ENCODE measurements at places on chromosomes 5 and 9. TPM values are rescaled to one million over a fixed set of nuclear protein-coding genes. Genes with fewer than 3 reads are reported as not detected.

DNA sequence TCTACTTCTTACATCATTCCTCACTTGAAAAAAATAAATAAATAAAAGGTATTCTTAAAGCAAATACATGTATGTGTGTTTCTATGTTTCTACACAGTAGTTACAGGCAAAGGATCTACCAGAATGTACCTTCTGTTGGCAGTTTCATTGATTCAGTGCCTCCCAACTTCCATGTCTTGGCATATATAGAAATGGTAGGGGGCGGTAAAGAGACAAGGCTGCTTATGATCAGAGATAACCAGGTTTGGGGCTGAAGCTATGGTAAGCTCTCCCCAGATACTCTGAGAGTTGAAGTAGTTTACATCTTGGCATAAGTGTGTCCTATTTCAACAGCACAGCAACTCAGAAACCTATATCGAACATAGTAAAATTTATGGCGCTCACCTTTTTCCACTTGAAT lies 1075.4 kb upstream of the C9orf72 start:
- no peaks in the 10 kb centered on the region for H3K36me3 ChIP-seq
- no peak overlapping the region for H3K27ac ChIP-seq
- no peak overlapping the region for H3K4me3 ChIP-seq
- H3K4me1 ChIP-seq, result no peaks in the 10 kb centered on the region
- no peak for DNase-seq

- peaks cover 50% of the 10 kb centered on the region for H3K27me3 ChIP-seq
- no peak overlapping the region for H3K27ac ChIP-seq
Measured at GRCh38 chr5:141742144-141742543, 60.1 kb upstream of the ARAP3 start.

- no peak overlapping the region for H3K27ac ChIP-seq
- no peak for DNase-seq
- H3K4me1 ChIP-seq, result no peaks in the 10 kb centered on the region
- no peaks in the 10 kb centered on the region for H3K36me3 ChIP-seq
Measured at GRCh38 chr9:32828861-32829260, 45.5 kb downstream of the TMEM215 start.

- H3K4me1 ChIP-seq, result peaks cover 61% of the 10 kb centered on the region
- no peak overlapping the region for H3K27ac ChIP-seq
- no peak overlapping the region for H3K4me3 ChIP-seq
- H3K27me3 ChIP-seq, result no peaks in the 10 kb centered on the region
- H3K36me3 ChIP-seq, result peaks cover 24% of the 10 kb centered on the region
Measured at GRCh38 chr5:126430631-126431030, 7.4 kb downstream of the GRAMD2B start.

Gene ATOSB
- 17.0 TPM for total RNA-seq

GRCh38 chr5:154440540-154440939 lies 5.3 kb upstream of the SAP30L start:
- H3K27ac ChIP-seq, result no peak overlapping the region
- peak; percentile 24 for DNase-seq
- H3K4me1 ChIP-seq, result peaks cover 8% of the 10 kb centered on the region
- peaks cover 15% of the 10 kb centered on the region for H3K36me3 ChIP-seq

Gene GPR150
- total RNA-seq, result 0.92 TPM

Gene BTNL8
- total RNA-seq, result not detected

Gene DMRT3
- not detected for total RNA-seq

- H3K4me3 ChIP-seq, result no peak overlapping the region
- no peak overlapping the region for H3K27ac ChIP-seq
- DNase-seq, result no peak
- no peaks in the 10 kb centered on the region for H3K36me3 ChIP-seq
- no peaks in the 10 kb centered on the region for H3K4me1 ChIP-seq
- H3K27me3 ChIP-seq, result no peaks in the 10 kb centered on the region
Measured at GRCh38 chr5:11511878-11512277, 392.4 kb downstream of the CTNND2 start.

Gene ANKRD31
- under 0.01 TPM for total RNA-seq

Gene ZER1
- 114 TPM for total RNA-seq

Gene TMEM250
- 33.6 TPM for total RNA-seq

DNA sequence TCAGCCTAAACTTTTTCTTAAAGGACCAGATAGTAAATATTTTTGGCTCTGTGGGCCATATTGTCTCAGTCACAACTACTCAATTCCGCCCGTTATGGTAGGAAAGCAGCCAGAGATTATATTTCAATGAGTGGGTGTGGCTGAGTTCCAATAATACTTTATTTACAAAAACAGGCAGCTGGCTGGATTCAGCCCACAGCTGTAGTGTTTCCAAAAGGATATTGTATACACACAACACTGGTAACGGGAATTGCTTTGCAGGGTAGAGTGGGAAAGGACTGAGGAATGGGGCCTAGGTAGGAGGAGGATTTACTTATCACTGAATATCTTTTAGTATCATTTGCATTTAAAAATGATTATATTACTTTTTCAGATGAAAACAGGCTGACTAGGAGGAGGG lies 21.0 kb downstream of the GCNT4 start:
- no peak overlapping the region for H3K27ac ChIP-seq

- DNase-seq, result no peak
- H3K27ac ChIP-seq, result no peak overlapping the region
- H3K4me3 ChIP-seq, result no peak overlapping the region
Measured at GRCh38 chr9:134058716-134059115, 9.1 kb downstream of the BRD3 start.

- DNase-seq, result no peak
- no peaks in the 10 kb centered on the region for H3K36me3 ChIP-seq
- H3K4me1 ChIP-seq, result no peaks in the 10 kb centered on the region
- no peaks in the 10 kb centered on the region for H3K27me3 ChIP-seq
- H3K4me3 ChIP-seq, result no peak overlapping the region
- no peak overlapping the region for H3K27ac ChIP-seq
Measured at GRCh38 chr5:97657239-97657638, 474.2 kb upstream of the RIOK2 start.

Gene HMMR
- total RNA-seq, result 0.57 TPM

Gene NEUROG1
- total RNA-seq, result not detected

GRCh38 chr9:35277628-35278359 lies 116.0 kb downstream of the UNC13B start:
- H3K27me3 ChIP-seq, result no peaks in the 10 kb centered on the region
- H3K4me1 ChIP-seq, result peaks cover 8% of the 10 kb centered on the region
- no peak for DNase-seq

GRCh38 chr5:78280261-78280660 lies 14.2 kb downstream of the AP3B1 start:
- no peaks in the 10 kb centered on the region for H3K4me1 ChIP-seq
- no peak overlapping the region for H3K27ac ChIP-seq
- no peaks in the 10 kb centered on the region for H3K27me3 ChIP-seq
- no peak overlapping the region for H3K4me3 ChIP-seq
- no peak for DNase-seq
- H3K36me3 ChIP-seq, result no peaks in the 10 kb centered on the region

GRCh38 chr5:160960592-160960991 lies 108.6 kb upstream of the ATP10B start:
- no peak overlapping the region for H3K27ac ChIP-seq
- H3K4me1 ChIP-seq, result no peaks in the 10 kb centered on the region
- no peak for DNase-seq
- no peak overlapping the region for H3K4me3 ChIP-seq

- no peaks in the 10 kb centered on the region for H3K36me3 ChIP-seq
- no peaks in the 10 kb centered on the region for H3K27me3 ChIP-seq
- H3K4me1 ChIP-seq, result no peaks in the 10 kb centered on the region
- H3K4me3 ChIP-seq, result no peak overlapping the region
- no peak overlapping the region for H3K27ac ChIP-seq
Measured at GRCh38 chr5:154514331-154514730, 36.3 kb upstream of the HAND1 start.

Gene UNC5A
- total RNA-seq, result not detected

- no peak overlapping the region for H3K4me3 ChIP-seq
- H3K36me3 ChIP-seq, result no peaks in the 10 kb centered on the region
- H3K4me1 ChIP-seq, result no peaks in the 10 kb centered on the region
- no peak overlapping the region for H3K27ac ChIP-seq
- H3K27me3 ChIP-seq, result no peaks in the 10 kb centered on the region
Measured at GRCh38 chr9:2479056-2479565, 142.5 kb upstream of the VLDLR start.

GRCh38 chr5:127001621-127002296 lies 28.6 kb downstream of the MARCHF3 start:
- no peak for DNase-seq
- H3K27ac ChIP-seq, result no peak overlapping the region
- peaks cover 28% of the 10 kb centered on the region for H3K4me1 ChIP-seq
- no peaks in the 10 kb centered on the region for H3K36me3 ChIP-seq
- H3K27me3 ChIP-seq, result no peaks in the 10 kb centered on the region
- H3K4me3 ChIP-seq, result no peak overlapping the region

GRCh38 chr9:26181836-26182235 lies 503.6 kb upstream of the TUSC1 start:
- H3K27ac ChIP-seq, result no peak overlapping the region
- H3K36me3 ChIP-seq, result no peaks in the 10 kb centered on the region
- no peak overlapping the region for H3K4me3 ChIP-seq
- H3K27me3 ChIP-seq, result no peaks in the 10 kb centered on the region
- no peaks in the 10 kb centered on the region for H3K4me1 ChIP-seq
- DNase-seq, result no peak

- no peaks in the 10 kb centered on the region for H3K4me1 ChIP-seq
- H3K36me3 ChIP-seq, result peaks cover 11% of the 10 kb centered on the region
- H3K27me3 ChIP-seq, result no peaks in the 10 kb centered on the region
- H3K27ac ChIP-seq, result no peak overlapping the region
Measured at GRCh38 chr5:76733049-76733417, 17.1 kb downstream of the F2R start.

Gene CER1
- not detected for total RNA-seq

GRCh38 chr9:25003686-25004085 lies 458.0 kb upstream of the IZUMO3 start:
- DNase-seq, result no peak
- no peaks in the 10 kb centered on the region for H3K27me3 ChIP-seq
- no peak overlapping the region for H3K27ac ChIP-seq
- H3K4me3 ChIP-seq, result no peak overlapping the region
- H3K4me1 ChIP-seq, result no peaks in the 10 kb centered on the region
- H3K36me3 ChIP-seq, result no peaks in the 10 kb centered on the region

GRCh38 chr9:86846656-86847055 lies 100.7 kb downstream of the GAS1 start:
- H3K4me3 ChIP-seq, result no peak overlapping the region
- no peak overlapping the region for H3K27ac ChIP-seq
- DNase-seq, result no peak
- no peaks in the 10 kb centered on the region for H3K4me1 ChIP-seq

Gene SPATA31E1
- not detected for total RNA-seq

Gene C9orf152
- not detected for total RNA-seq

- no peak for DNase-seq
- no peaks in the 10 kb centered on the region for H3K4me1 ChIP-seq
- H3K4me3 ChIP-seq, result no peak overlapping the region
- H3K36me3 ChIP-seq, result no peaks in the 10 kb centered on the region
- H3K27me3 ChIP-seq, result no peaks in the 10 kb centered on the region
Measured at GRCh38 chr5:30937070-30937469, 256.4 kb upstream of the CDH6 start.

Gene MLLT3
- total RNA-seq, result 16.2 TPM

DNA sequence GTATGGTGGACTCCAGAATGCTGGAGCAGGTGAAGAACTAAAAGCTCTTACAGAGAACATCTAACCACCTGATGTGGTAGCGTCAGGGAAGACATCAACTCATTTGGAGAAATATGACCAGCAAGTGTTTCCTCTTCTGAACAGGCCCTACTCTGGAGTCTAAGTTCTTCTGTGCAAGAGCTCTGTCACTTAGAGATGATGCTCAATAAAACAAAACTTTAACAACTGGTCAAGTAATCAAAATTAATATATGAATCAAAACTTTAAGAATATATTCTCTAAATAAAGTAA lies 85.8 kb downstream of the CYFIP2 start:
- no peaks in the 10 kb centered on the region for H3K36me3 ChIP-seq
- H3K27ac ChIP-seq, result no peak overlapping the region
- H3K4me3 ChIP-seq, result no peak overlapping the region
- no peaks in the 10 kb centered on the region for H3K27me3 ChIP-seq

DNA sequence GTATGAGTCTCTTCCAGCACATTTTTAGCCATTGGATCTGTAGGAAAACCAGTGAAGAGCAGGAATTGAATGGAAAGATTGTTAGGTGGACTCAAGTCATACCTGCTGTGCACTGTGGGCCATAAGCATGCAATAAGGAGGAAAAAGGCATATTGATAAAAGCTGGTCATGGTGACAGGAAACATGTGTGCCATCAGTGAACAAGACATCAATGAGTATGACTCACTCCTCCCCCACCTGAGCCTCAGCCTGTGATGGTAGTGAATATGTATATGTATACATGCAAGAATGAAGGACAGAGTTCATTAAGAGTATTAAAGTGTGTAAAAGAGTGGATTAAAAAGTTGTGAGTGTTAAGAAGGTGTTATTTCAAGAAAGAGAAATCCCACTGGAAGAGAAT lies 164.5 kb downstream of the TMEM38B start:
- no peak overlapping the region for H3K27ac ChIP-seq
- H3K4me1 ChIP-seq, result no peaks in the 10 kb centered on the region
- no peaks in the 10 kb centered on the region for H3K27me3 ChIP-seq
- peak; percentile 29 for DNase-seq
- H3K36me3 ChIP-seq, result no peaks in the 10 kb centered on the region
- H3K4me3 ChIP-seq, result no peak overlapping the region

Gene SYNPO
- total RNA-seq, result 54.0 TPM

DNA sequence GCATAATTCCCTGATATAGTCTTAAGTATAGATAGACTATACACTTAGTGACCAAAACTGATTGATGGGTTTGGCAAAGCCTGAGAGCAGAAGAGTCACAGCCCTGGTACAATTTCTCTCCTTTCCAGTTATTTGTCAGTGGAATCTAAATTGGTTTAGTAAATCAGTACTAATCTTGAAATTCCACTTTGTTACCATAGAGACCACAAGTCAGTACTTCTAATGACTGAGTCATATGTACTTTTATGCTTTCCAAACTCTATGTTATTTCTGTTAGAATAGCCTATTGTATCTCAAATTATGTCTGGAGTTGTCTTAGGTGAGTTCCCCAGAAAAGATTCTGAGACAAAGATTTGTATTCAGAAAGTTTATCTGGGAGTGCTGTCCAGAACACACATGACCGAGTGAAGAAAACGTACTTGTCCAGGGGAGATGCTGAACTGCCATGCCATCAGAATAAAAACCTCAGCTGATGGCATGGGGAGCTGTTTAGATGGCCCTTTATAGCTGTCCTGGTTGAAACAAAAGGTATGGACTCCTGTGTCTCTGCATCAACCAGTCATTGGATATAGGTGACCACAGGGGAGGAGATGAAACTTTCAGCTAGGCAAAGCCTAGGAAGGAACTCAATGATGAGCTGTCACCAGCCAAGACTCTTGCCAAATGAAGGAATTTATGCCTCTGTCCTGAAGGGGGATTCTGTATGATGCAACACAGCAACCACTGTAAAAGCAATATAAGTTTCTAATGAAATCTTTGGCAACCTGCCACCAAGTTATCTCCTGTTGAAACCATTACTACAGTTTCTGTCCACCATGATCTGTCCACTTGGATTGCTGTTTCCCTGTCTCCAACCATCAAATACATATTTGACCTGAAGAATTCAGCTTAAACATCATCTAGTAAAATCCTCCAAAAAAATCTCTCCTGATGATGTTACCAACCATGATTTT lies 18.0 kb upstream of the SMC2 start:
- H3K4me3 ChIP-seq, result no peak overlapping the region
- peaks cover 40% of the 10 kb centered on the region for H3K4me1 ChIP-seq
- no peaks in the 10 kb centered on the region for H3K36me3 ChIP-seq
- DNase-seq, result no peak
- H3K27ac ChIP-seq, result peak overlapping the region; percentile 57
- no peaks in the 10 kb centered on the region for H3K27me3 ChIP-seq
